Activated naive CD8-positive, alpha-beta T cell treated with anti-CD3 and anti-CD28 coated beads for 36 hours (primary cell): ENCODE measurements at places on chromosomes 1 and 21. TPM values are rescaled to one million over a fixed set of nuclear protein-coding genes. Genes with fewer than 3 reads are reported as not detected.

DNA sequence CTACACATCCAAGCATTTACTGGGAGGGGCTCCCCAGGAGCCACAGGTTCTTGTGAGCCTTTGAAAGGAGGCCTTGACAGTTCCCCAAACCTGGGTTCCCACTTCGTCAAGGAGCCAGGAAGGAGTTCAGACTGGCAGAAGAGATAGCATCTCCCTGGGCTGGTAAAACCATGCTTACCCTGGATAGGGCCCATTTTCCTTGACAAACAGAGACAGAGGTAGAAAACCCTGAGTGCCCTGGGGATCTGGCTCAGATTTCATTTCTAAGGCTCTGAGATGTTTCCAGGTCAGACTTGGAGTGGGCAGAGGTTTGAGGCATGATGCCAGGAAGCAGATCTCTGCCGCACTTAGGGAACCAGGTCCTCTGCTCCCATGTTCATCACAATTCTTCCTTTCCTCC, 2.7 kb downstream of the ETNK2 start:
- no peak for DNase-seq
- no peak overlapping the region for H3K27ac ChIP-seq
- H3K27me3 ChIP-seq: peaks cover 5% of the 10 kb centered on the region
- no peaks in the 10 kb centered on the region for H3K4me1 ChIP-seq
- H3K36me3 ChIP-seq: no peaks in the 10 kb centered on the region

Gene CAPN8
- not detected for total RNA-seq

DNA sequence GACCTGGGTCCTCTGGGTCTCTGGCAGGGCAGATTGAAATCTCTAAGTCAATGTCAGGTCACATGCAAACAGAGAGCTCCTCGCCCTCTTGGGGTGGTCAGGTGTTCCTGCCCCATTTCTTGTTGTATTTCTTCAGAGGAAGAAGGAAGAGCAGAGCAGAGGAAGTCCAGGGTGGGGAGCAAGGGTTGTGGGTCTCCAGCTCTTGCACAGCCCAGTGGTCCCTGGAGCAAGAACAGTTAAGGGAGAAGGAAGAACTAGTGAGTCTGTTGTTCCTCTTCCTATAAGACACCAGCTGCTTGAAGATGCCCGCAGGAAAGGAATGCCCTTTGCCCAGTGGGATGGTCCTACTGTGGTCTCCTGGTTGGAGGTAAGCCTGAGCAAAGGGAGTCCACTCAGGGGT, 26.3 kb downstream of the MYOG start:
- peaks cover 5% of the 10 kb centered on the region for H3K27me3 ChIP-seq
- no peaks in the 10 kb centered on the region for H3K4me1 ChIP-seq
- H3K36me3 ChIP-seq: peaks cover 14% of the 10 kb centered on the region
- no peak overlapping the region for H3K27ac ChIP-seq
- no peak overlapping the region for H3K4me3 ChIP-seq

Gene RAB3B
- total RNA-seq: 0.08 TPM

DNA sequence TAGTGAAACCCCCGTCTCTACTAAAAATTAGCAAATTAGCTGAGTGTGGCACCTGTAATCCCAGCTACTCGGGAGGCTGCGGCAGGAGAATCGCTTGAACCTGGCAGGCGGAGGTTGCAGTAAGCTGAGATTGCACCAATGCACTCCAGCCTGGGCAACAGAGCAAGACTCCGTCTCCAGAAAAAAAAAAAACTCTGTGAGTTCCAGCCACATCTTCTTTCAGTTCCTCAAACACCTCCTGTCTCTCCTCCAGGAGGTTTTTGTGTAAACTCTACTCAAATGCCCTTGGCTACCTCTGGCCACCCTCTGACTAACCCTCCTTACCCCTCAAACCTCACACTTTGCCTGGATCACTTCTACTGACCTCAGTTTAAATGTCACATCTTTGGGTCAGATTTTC, 38.1 kb downstream of the RCSD1 start:
- H3K27me3 ChIP-seq: no peaks in the 10 kb centered on the region
- H3K4me3 ChIP-seq: no peak overlapping the region
- H3K4me1 ChIP-seq: peaks cover 61% of the 10 kb centered on the region
- H3K36me3 ChIP-seq: peaks cover 47% of the 10 kb centered on the region
